ENCODE measurements at places on chromosomes 12 and 14.
A peak's percentile ranks its signal among the peaks of the same experiment; 100 is the strongest.

GRCh38 chr12:44618946-44619345 is 257.2 kb downstream of the NELL2 start:
- DNase-seq: no peak

DNA sequence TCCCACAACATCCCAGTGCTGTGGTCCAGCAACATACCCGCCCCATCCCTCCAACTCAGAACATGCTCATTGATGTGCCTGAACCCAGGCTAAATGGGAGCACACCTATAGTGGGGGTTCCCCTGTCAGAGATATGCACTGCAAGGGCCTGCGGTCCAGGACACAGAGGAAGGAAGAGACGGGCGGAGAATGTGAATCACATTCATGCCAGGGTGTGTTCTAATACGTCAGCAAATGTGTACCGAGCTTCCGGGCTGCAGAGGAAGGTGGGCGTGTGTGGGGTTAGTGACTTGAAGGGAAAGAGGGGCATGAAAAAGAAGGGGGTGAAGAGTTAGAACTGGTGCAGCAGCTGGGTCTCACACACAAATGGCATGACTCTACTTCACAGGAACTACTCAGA is 83.7 kb downstream of the DPF3 start:
- DNase-seq: no peak

- no peak for DNase-seq
Observed at GRCh38 chr12:100024974-100025555, 40.3 kb upstream of the ANKS1B start.

GRCh38 chr12:9273276-9273675 is 65.1 kb upstream of the PZP start:
- DNase-seq: peak; percentile 44

- DNase-seq: no peak
Observed at GRCh38 chr12:93626160-93626559, 51.0 kb upstream of the CRADD start.

DNA sequence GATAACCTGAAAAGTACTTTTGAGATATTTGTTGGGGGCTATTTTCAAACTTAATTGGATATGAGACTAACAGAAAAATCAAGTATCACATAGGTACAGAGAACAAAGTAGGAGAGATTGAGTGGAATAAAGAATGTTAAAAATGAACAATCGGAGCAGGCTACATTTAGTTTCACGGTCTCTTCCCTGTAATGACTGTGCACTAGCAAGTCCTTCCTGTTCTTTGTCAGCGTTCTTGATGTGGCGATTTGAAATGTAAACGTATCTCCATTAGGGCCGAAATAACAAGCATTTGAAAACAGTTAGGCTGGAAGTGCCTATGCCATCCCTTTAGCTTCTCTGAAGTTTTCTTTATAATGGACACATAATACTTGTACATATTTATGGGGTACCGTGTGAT is 31.0 kb downstream of the SLC25A29 start:
- no peak for DNase-seq

Measured in fibroblast of pulmonary artery (primary cell).